AG08395 (cell line): ENCODE measurements at places on chromosomes 11 and 22.

DNA sequence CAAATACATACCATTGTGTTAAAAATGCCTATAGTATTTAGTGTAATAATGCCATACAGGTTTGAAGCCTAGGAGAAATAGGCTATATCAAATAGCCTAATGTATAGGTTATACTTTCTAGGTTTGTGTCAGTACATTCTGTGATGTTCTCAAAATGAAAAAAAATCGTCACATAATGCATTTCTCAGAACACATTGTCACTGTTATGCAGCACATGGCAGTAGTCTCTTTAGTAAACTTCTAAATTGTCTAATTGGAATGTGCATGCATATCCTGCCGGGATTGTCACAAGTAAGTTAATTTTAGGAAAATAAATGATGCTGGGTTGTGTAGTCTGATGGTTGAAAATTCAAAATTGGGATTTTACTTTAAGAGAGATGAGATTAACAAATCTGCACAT lies 920.1 kb upstream of the CNTN5 start:
- no peak for DNase-seq

GRCh38 chr11:75420224-75421034 lies 12.6 kb downstream of the KLHL35 start:
- DNase-seq = no peak

GRCh38 chr11:8684600-8685290 lies 2.2 kb downstream of the RPL27A start:
- DNase-seq = no peak

GRCh38 chr11:68037411-68038225 lies 1.2 kb upstream of the TCIRG1 start:
- DNase-seq = no peak

- no peak for DNase-seq
Observed at GRCh38 chr11:128857341-128857740, 9.8 kb downstream of the KCNJ1 start.

DNA sequence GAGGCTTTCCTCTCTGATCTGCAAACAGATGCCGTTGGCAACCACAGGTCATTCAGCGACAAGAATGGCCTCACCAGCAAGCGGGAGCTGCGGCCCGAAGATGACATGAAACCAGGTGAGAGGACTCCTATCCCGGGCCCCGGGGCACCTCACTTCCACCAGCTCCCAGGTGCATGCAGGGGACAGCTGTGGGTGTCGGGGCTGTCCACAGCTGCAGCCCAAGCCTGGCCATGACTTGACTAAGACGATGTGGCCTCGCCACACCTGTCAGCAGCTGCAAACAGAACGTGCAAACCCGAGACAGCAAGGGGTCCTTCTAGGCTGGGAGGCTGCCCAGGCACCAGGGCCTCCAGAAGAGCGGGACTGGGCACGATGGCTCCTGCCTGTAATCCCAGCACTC lies 3.6 kb downstream of the GAL start:
- no peak for DNase-seq

DNA sequence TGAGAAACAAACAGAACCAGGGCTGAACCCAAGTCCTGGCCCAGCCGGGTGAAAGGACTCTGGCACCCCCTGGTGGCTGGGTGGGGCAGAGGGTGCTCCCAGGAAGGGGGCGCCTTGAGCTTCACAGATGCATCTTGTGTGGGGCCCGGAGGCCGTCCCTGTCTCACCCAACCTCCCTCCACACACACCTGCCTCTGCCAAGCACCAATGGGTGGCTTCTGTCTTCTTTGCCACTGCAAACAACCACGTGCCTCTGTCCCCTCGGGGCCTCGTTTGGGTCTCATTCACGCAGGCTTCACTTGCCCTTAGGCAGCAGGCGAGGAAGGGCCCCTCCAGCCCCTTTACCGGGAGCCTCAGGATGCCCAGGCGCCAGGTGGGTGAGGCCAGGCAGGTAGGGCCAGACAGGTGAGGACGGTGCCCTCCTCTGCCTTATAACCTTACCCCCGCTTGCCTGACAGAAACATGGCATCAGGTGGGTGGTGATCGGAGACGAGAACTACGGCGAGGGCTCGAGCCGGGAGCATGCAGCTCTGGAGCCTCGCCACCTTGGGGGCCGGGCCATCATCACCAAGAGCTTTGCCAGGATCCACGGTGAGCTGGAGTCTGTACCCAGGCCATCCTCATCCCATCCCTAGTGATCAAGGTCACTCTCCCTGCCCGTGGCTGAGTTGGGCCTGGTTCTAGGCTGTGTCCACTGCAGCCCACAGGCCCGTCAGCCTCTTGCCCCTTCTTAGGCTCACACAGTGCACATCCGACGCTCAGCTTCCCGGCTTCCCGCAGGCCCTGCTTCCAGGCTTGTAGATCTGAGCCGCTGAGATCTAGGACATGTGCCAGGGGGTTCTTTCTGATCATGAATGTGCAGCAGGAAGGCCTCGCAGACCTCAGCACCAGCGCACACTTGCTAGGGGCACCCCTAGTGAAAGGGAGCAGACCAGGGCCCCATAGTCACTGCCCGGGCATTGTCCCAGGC lies 17.2 kb downstream of the POLR3H start:
- peak; percentile 76 for DNase-seq

DNA sequence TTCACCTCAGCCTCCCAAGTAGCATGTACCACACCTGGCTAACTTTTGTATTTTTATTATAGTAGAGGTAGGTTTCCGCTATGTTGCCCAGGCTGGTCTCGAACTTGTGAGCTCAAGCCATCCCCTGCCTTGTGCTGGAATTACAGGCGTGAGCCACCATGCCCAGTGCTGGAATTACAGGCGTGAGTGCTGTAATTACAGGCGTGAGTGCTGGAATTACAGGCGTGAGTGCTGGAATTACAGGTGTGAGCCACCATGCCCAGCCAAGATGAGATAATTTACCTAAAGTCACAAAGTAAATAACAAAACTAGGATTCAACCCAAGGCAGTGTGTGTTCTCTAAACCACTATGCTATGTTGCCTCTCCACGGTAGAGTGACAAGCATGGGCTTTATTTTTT lies 3.6 kb upstream of the UBXN1 start:
- DNase-seq = no peak

- DNase-seq = no peak
Observed at GRCh38 chr11:27842290-27842689, 142.0 kb upstream of the BDNF start.
